ENCODE measurements at places on chromosomes 3 and 15.

DNA sequence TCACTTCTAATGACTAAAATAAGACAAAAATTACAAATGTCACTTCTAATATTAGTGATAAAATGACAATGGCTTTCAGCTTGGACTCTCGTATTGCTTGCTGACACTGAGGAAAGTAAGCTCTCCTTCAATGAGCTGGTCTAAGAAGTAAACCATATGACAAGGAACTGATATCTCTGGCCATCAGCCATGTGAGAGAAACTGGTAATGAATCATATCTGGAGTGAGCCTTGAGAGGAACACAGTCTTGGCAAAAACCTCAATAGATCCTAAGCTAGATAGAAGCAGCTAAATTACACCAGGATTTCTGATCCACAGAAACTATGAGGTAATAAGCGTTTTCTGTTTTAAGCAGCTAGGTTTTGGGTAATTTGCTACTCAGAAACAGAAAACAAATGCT lies 1575.1 kb downstream of the OTOL1 start:
- DNase-seq, result no peak

DNA sequence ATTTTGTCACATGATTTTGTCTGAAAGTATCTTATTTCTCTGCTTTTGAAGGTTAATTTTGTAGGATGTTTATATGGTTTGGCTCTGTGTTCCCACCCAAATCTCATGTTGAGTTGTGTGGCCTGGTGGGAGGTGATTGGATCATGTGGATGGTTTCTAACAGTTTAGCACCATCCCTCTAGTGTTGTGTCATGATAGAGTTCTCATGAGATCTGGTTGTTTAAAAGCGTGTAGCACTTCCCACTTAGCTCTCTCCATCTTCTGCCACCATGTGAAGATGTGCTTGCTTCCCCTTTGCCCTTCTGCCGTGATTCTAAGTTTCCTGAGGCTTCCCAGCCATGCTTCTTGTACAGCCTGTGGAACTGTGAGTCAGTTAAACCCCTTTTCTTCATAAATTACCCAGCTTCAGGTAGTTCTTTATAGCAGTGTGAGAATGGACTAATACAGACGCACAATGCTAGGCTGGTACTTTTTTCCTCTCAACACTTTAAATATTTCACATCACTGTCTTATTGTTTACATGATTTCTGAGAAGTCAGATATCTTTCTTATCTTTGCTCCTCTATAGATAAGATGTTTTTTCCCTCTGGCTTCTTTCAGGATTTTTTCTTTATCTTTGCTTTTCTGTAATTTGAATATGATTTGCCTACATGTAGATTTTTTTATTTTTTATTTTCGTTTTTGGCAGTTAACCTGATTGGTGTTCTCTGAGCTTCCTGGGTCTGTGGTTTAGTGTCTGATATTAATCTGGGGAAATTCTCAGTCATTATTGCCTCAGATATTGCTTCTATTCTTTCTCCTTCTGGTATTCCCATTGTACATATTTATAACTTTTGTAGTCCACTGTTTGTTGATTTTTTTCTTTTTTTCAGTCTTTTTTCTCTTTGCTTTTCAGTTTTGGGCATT lies 22.2 kb downstream of the BTD start:
- DNase-seq, result no peak

DNA sequence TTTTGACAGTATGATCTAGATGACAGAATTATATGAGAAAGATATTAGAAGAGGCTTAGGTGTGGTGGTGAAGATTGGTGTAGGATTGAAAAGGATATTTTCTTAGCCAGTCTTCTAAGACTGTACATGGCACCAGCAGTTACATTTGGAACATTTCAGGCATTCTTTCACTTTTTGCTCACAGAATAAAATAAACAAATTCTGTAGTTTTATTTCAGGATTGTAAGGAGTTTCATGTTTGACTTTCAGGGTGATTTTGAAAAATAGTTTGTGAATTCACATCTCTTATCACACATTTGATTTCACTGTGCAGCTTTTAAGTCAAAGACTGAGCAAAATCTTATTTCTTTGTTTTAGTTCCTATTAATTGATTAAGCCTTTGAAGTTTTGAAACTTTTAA lies 27.1 kb downstream of the DNAJC13 start:
- no peak for DNase-seq

GRCh38 chr3:106381939-106382335 lies 513.1 kb upstream of the CBLB start:
- no peak for DNase-seq

DNA sequence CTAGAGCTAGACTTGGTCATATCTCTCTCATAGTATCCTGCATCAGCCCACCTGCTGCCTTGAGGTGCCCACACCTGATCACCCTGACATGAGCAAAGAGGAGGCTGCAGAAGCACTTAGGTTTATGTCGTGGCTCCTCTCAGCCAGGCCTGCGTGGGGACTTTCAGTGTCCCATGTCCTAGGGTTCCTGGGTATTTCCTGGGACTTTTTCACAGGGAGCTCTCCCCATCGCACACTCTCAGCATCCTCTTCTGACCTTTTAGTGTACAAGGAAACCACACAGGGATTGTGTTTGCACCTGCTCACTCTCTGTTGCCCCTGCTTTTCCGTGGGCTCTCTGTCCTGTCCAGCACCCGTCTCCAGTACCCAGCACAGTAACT lies 61.4 kb downstream of the ARNT2 start:
- DNase-seq, result no peak

DNA sequence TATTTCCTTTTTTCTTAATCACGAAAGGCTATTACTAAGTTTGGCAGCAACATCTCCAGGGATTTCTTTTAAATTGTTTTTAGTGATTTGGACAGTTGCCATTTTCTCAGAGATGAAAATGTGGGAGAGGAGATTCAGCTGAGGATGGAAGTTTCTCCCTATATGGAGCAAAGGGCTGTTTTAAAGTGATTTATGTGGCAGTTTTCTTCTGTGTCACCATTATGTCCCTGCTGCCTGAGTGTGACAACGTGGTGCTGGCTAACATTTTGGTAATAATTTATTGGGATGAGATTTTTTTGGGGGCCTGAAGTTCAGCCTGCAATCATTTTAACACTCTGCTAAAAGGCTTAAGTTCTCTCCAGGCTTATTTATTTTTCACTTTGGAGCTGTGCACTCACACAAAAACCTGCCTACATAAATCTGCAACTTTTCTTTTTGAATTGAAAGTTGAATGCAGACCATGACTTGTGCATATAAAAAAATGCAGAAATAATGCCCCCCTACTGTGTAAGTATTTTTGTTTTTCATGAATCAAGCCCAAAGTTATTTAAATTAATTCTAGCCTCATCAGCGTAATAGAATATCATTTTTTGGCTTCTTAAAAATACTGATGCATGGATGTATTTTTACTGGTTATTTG lies 210.9 kb downstream of the ZIC1 start:
- DNase-seq, result no peak

GRCh38 chr15:34217587-34218225 lies 7.1 kb upstream of the EMC4 start:
- no peak for DNase-seq

DNA sequence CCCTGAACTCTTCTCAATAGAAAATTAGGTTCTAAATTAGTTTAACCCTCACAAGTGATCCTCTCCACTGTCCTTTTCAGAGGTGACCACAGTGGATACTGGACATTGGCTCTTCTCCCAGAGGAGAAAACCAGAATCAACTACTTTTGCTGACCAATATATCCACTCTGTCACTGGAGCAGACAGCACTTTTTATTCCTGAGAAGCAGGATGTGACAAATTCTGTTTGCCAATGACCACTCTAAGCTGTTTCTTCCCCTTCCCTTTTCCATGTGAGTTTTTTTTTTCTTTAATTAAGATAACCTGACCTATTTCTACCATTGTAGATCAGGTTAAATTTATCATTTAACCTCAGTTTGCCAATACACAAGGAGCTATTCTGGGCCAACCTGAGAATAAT lies 79.7 kb upstream of the ZNF280D start:
- DNase-seq, result no peak

- no peak for DNase-seq
These were observed 47.0 kb upstream of the USP3 start for GRCh38 chr15:63457379-63457778.

GRCh38 chr3:346186-346585 lies 149.6 kb downstream of the CHL1 start:
- no peak for DNase-seq

- no peak for DNase-seq
These were observed 180.2 kb downstream of the SLCO3A1 start for GRCh38 chr15:92033723-92034122.

GRCh38 chr15:56877255-56877970 lies 41.0 kb upstream of the TCF12 start:
- no peak for DNase-seq

All from anterior cingulate cortex (tissue), 58 donors.